Activated T-cell treated with anti-CD3 and anti-CD28 coated beads, Interleukin-2, amount 50 U/mL, for 72 hours (primary cell): ENCODE measurements at places on chromosomes 2 and 18. TPM values are rescaled to one million over a fixed set of nuclear protein-coding genes. Genes with fewer than 3 reads are reported as not detected.

Gene EML6
- 0.96 TPM for total RNA-seq

GRCh38 chr18:49784427-49785185, 28.7 kb downstream of the ACAA2 start:
- DNase-seq, result no peak

- DNase-seq, result no peak
Measured at GRCh38 chr2:121435790-121436189, 94.9 kb upstream of the RNU4ATAC start.

DNA sequence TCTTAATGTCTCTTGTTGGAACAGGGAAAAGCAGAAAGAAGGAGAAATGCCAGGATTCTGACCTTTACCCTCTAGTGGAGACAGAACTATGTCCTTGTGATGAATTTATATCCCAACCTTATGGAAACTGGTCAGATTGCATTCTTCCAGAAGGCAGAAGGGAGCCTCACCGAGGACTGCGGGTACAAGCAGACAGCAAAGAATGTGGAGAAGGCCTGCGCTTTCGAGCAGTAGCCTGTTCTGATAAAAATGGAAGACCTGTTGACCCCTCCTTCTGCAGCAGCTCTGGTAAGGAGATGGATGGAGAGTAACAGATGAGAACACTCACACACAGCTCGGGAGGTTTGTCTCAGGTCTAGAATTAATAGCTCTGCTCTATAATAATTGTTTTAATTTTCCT, 552.7 kb upstream of the HNMT start:
- DNase-seq, result no peak

Gene ACP1
- total RNA-seq, result 163 TPM

Gene REG3G
- total RNA-seq, result not detected

GRCh38 chr2:231640641-231641111, 48.0 kb downstream of the TEX44 start:
- DNase-seq, result no peak

- DNase-seq, result no peak
Measured at GRCh38 chr2:150127995-150128394, 359.5 kb downstream of the RND3 start.

DNA sequence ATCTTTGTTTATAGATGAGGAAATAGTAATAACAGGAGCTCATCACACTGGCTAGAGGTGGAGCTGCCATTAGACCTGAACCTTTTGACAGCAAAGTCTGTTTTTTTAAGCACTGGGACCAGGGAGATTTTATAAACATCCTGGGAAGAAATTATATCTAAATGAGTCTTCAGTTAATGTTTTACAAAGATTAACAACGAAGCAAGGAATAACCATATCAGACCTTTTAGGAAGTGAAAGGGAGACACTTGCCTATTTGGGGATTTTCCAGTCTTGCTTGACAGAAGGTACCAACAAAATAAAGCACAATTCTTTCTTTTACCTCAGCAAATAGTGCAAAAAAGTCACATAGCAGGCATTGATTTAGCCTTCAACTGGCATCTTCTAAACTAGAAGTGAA, 777.0 kb downstream of the CPS1 start:
- no peak for DNase-seq

Gene PFN4
- total RNA-seq, result 0.29 TPM

GRCh38 chr18:76451396-76452331, 43.4 kb downstream of the ZNF516 start:
- DNase-seq, result no peak

DNA sequence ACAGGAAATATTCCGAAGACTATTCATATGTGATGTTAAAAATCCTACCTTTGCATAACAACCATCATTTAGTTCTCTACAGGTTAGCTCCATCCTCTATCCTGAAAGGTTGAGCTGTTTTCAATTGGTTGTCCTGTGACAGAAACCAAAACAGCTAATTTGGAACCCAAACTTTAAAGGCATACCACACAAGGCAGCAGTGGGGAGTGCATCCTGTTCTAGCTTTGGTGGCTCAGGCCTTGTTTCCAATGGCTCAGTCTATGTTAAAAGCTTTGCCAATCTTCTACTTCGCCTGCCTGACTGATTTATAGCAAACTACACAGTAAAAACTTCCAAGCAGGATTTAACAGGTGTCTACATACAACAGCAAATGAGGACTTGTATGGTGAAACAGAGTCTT, 3.2 kb downstream of the CD226 start:
- DNase-seq, result peak; percentile 41
